Small intestine (tissue), 16 donors: ENCODE measurements at places on chromosomes 5 and 9. TPM values are rescaled to one million over a fixed set of nuclear protein-coding genes. Genes with fewer than 3 reads are reported as not detected.

DNA sequence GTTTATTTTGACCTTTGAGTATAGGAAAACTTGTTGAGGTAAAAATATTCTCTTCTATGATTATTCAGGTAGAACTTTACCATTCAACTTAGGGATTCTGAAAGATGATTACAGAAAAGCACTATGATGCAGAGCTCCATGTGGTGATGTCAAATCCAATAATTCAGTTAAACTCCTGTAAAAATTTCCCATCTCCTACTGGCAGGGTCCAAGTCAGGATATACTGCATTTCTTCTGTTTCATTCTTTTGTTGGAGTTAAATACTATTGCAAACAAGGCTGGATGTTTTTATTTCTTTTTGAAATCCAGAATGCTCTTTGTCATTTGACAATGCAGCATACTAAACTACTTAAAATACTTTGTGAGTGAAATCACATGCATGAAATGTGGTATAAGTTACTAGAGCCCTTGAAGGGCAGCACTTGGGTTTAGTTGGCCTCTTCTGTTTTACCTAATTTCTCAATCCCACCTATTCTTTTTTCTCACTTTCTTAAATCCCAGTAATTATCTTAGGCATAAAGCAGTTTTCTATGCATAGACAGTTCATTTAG, 204.5 kb downstream of the FBXL7 start:
- no peaks in the 10 kb centered on the region for H3K36me3 ChIP-seq
- DNase-seq, result no peak
- no peak overlapping the region for H3K4me3 ChIP-seq

- H3K4me1 ChIP-seq, result no peaks in the 10 kb centered on the region
- H3K4me3 ChIP-seq, result no peak overlapping the region
- DNase-seq, result no peak
- no peak overlapping the region for H3K27ac ChIP-seq
- no peaks in the 10 kb centered on the region for H3K27me3 ChIP-seq
- H3K36me3 ChIP-seq, result no peaks in the 10 kb centered on the region
These were observed 17.2 kb upstream of the GCNT1 start for GRCh38 chr9:76441551-76442322.

DNA sequence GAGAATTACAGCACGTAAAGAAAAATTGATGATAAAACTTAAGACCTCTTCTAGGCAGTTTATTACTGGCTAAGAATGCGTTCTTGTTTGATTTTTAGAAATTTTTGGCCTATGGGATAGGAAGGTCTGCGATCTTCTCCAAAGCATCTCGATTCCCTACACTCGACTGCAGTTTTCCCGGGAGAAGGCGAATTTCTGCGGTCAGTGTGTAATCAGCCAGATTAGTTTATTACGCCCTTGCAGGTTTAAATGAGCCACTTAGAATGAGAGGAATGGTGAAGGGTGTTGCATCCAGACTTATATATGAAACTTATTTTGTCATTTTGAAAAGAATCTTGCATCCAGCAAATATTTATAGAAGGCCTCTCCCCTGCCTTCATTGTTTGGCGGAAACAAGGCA, 1.2 kb downstream of the MTAP start:
- H3K27ac ChIP-seq, result peak overlapping the region; percentile 90
- H3K27me3 ChIP-seq, result no peaks in the 10 kb centered on the region
- H3K4me3 ChIP-seq, result peak overlapping the region; percentile 76
- DNase-seq, result no peak
- H3K4me1 ChIP-seq, result peaks cover 5% of the 10 kb centered on the region
- peaks cover 17% of the 10 kb centered on the region for H3K36me3 ChIP-seq

- no peak overlapping the region for H3K4me3 ChIP-seq
- H3K4me1 ChIP-seq, result no peaks in the 10 kb centered on the region
- no peaks in the 10 kb centered on the region for H3K27me3 ChIP-seq
- H3K27ac ChIP-seq, result no peak overlapping the region
These were observed 49.1 kb downstream of the FAM170A start for GRCh38 chr5:119678351-119679028.

DNA sequence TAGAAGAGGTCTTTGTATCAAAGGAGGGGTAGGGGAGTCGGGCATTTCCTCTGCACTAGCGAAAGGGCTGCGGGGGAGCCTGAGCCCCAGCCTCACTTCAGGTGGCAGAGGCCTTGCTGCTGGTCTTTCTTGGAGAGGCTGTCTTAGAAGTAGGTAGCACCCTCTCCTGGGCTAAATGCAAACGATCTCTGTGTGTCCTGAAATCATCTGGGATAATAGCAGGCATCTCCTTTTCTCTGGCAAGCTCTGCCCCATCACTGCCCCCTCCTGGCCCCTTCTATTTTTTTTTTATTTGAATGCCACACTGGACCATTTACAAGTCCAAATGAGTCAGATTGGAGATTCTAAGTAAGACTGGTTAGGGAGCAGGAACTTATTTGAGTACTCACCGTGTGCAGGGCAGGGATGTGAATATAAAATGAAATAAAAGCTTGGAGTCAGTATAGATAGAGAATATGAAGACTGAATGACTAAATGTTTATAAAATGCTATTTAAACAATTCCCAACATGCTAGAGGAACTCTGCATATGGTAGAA, 137.1 kb downstream of the FGF1 start:
- H3K27me3 ChIP-seq, result peaks cover 4% of the 10 kb centered on the region
- H3K27ac ChIP-seq, result no peak overlapping the region
- no peaks in the 10 kb centered on the region for H3K36me3 ChIP-seq
- DNase-seq, result peak; percentile 91
- H3K4me3 ChIP-seq, result no peak overlapping the region

GRCh38 chr5:149503006-149503405, 48.2 kb downstream of the CSNK1A1 start:
- no peak overlapping the region for H3K4me3 ChIP-seq
- peaks cover 21% of the 10 kb centered on the region for H3K36me3 ChIP-seq
- no peak overlapping the region for H3K27ac ChIP-seq
- no peaks in the 10 kb centered on the region for H3K4me1 ChIP-seq
- DNase-seq, result no peak

DNA sequence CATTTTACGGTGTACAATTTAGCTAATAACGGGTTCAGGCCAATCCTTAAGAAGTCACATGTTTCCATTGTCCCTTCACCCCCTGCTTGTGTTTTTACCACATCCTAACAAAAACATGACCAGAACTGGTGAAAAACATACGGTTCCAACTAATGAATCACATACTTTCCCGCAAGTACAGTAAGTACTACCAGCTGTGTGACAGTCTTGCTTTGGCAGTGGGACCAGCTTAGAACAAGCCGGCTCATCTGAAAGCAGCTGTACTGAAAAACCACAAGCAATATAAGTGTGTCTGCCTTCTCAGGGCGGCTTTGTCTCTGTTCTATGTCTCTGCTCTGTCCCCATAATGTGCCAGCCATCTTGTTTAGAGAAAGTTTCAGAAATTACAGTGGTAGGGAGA, 242.5 kb downstream of the BNC2 start:
- no peaks in the 10 kb centered on the region for H3K36me3 ChIP-seq
- H3K27ac ChIP-seq, result no peak overlapping the region
- no peak for DNase-seq
- no peak overlapping the region for H3K4me3 ChIP-seq
- H3K4me1 ChIP-seq, result no peaks in the 10 kb centered on the region

Gene FAM153A
- 1.5 TPM for polyA plus RNA-seq

GRCh38 chr5:2577312-2578036, 174.0 kb downstream of the IRX2 start:
- no peak overlapping the region for H3K4me3 ChIP-seq
- no peaks in the 10 kb centered on the region for H3K36me3 ChIP-seq
- no peaks in the 10 kb centered on the region for H3K4me1 ChIP-seq
- DNase-seq, result no peak
- no peak overlapping the region for H3K27ac ChIP-seq
- H3K27me3 ChIP-seq, result no peaks in the 10 kb centered on the region

GRCh38 chr9:123629531-123629930, 273.5 kb downstream of the CRB2 start:
- peaks cover 4% of the 10 kb centered on the region for H3K36me3 ChIP-seq
- H3K4me1 ChIP-seq, result no peaks in the 10 kb centered on the region
- H3K27me3 ChIP-seq, result no peaks in the 10 kb centered on the region
- H3K27ac ChIP-seq, result no peak overlapping the region
- DNase-seq, result no peak

DNA sequence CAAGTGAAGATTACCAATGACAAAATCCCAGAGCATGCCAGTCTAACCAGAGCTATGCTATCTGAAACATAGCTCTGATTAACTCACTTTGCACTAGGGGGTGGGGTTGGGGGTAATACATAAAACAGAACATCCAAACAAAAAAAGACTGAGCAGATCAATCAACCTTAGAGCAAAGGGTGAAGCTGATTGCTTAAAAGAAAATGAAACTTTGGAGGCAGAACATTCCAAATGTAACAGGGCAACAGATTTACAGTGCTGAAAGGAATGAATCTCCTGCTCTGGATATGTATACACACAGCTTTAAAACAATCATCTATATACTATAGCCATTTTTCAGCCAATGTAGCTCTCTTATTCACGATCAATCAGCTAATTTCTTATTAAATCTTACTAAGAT, 4.9 kb downstream of the IL6ST start:
- no peaks in the 10 kb centered on the region for H3K27me3 ChIP-seq
- H3K27ac ChIP-seq, result no peak overlapping the region
- no peak overlapping the region for H3K4me3 ChIP-seq
- H3K4me1 ChIP-seq, result peaks cover 24% of the 10 kb centered on the region

GRCh38 chr5:87499478-87500410, 87.0 kb upstream of the CCNH start:
- DNase-seq, result no peak
- no peak overlapping the region for H3K27ac ChIP-seq
- H3K36me3 ChIP-seq, result no peaks in the 10 kb centered on the region
- no peaks in the 10 kb centered on the region for H3K27me3 ChIP-seq
- H3K4me1 ChIP-seq, result no peaks in the 10 kb centered on the region
- H3K4me3 ChIP-seq, result no peak overlapping the region

DNA sequence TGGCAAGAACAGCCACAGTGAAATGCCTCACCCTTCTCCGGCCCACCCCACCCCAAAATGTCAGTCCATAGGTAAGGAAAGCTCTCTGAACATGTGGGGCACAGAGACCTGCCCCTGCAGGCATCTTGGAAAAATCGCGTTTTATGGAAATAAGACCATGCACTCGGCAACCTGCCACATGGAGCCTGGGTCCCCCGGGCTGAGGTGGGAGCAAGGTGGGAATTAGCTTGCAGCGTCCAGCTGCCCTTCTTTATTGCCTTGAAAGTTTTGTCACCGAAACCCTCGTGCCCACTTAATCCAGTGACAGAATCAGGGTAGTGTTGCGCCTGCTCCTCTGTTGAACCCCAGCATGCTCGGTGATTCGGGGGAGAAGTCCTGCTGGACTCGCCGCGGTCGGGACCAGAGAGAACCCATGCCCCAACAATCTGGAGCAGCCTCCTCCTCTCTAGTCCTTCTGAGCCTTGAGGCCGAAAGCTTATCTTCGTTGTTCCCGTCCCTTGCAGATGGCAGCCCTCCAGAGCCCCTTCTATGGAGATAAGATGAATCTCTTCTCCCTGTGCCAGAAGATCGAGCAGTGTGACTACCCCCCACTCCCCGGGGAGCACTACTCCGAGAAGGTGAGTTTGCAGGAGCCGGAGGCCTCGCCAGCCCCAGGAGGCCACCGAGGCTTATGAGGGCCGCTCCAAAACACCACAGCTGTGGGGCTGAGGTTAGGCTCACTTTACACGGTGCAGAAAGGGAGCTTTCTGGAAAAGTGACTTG, 67.9 kb downstream of the PSMB7 start:
- DNase-seq, result no peak
- H3K4me1 ChIP-seq, result no peaks in the 10 kb centered on the region
- H3K4me3 ChIP-seq, result no peak overlapping the region
- H3K27ac ChIP-seq, result no peak overlapping the region
- H3K36me3 ChIP-seq, result peaks cover 89% of the 10 kb centered on the region
- no peaks in the 10 kb centered on the region for H3K27me3 ChIP-seq

Gene SLC6A3
- polyA plus RNA-seq, result 0.30 TPM
